Glutamatergic neuron (in vitro differentiated cells): ENCODE measurements at places on chromosomes 3 and 15. TPM values are rescaled to one million over a fixed set of nuclear protein-coding genes. Genes with fewer than 3 reads are reported as not detected.
A peak's percentile ranks its signal among the peaks of the same experiment; 100 is the strongest.

The SLC2A2 gene
- not detected for total RNA-seq

The TRMT10C gene
- total RNA-seq: 23.5 TPM

The MST1R gene
- total RNA-seq: 8.6 TPM

- H3K4me1 ChIP-seq: no peaks in the 10 kb centered on the region
- peaks cover 4% of the 10 kb centered on the region for H3K36me3 ChIP-seq
Observed at GRCh38 chr3:1294586-1294985, 201.8 kb downstream of the CNTN6 start.

DNA sequence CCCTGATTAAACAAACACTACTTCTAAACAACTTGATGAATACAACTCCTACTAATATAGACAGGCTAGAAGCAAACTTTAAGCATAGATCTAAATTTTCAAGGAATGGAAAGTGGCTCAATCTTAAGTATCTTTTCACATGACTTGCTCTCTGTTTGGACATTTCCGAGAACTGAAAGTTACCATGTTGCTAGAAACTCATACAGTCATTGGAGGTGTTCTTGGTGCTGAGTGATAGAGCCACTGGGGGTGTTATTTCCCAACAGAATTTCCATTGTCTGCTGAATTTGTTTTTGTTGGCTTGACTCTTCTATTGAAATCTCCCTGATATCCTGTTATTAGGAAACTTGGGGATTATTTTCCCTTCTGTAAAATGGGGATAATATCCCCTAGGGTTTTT lies 264.5 kb upstream of the RASGRP1 start:
- peaks cover 2% of the 10 kb centered on the region for H3K27me3 ChIP-seq
- H3K4me1 ChIP-seq: no peaks in the 10 kb centered on the region
- H3K27ac ChIP-seq: no peak overlapping the region
- peaks cover 6% of the 10 kb centered on the region for H3K36me3 ChIP-seq
- H3K4me3 ChIP-seq: no peak overlapping the region

DNA sequence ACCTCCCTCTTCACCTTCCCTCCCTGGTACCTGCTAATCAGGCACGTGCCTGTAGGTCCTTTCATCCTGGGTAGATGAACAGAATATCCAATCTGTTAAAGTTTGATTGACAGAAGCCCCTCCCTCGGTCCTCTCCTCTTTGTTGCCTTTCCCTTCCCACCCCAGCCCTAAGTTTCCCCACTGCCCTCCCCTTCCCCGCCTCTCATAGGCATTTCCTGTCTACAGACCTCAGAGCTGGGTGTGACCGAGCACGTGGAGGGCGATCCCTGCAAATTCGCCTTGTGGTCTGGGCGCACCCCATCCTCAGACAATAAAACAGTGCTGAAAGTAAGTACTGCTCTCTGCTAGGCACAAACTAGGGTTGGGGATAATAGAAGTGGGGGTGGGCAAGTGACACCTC lies 239.2 kb upstream of the UMPS start:
- H3K4me1 ChIP-seq: peaks cover 2% of the 10 kb centered on the region
- no peaks in the 10 kb centered on the region for H3K36me3 ChIP-seq

DNA sequence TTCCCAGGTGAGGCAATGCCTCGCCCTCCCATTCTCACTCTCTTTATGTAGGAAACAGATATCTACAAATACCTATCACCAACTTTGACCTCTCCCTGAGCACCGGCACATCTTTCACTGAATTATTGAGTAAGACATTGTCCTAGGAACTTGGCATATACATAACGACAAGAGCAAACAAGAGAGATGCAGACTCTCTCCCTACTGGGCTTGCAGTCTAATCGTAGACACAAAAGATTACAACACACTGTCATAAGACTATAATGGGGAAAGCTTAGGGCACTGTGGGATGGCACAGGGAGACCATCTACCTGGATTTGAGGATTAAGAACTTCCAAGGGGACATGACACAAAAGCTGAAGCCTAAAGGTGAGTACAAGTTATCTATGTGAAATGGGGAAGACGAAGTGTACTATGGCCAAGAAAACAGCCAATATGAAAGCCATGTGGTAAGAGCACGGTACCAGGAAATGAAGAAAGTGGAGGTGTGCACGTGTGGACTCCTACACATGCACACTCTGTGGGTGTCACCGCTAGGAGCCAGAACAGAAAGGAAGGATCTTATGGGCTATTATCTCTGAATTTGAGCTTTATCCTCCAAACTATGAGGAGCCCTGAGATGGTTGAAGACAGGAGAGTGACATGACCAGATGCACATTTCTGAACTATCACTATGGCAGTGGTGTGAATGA lies 218.8 kb upstream of the STRIT1 start:
- H3K27ac ChIP-seq: no peak overlapping the region
- DNase-seq: no peak
- no peaks in the 10 kb centered on the region for H3K27me3 ChIP-seq
- no peak overlapping the region for H3K4me3 ChIP-seq
- H3K36me3 ChIP-seq: no peaks in the 10 kb centered on the region
- no peaks in the 10 kb centered on the region for H3K4me1 ChIP-seq

DNA sequence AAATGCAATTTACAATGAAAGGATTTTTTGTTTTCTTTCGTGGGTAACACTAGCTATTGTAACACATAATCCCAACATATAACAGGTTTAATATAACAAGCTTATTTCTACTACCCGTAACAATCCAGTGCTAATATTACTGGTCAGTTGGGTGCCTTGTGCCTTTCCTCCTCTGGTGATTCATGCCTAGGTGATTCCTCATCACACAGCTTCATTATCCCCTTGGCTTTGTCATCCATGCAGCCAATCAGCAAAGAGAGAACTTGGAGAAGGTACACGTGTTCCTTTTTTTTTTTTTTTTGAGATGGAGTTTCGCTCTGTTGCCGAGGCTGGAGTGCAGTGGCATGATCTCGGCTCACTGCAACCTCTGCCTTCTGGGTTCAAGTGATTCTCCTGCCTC lies 30.7 kb downstream of the CHST14 start:
- H3K36me3 ChIP-seq: no peaks in the 10 kb centered on the region
- H3K27me3 ChIP-seq: no peaks in the 10 kb centered on the region
- no peak overlapping the region for H3K4me3 ChIP-seq
- no peak for DNase-seq
- no peaks in the 10 kb centered on the region for H3K4me1 ChIP-seq

GRCh38 chr3:55812394-55813013 lies 325.4 kb upstream of the WNT5A start:
- H3K4me1 ChIP-seq: no peaks in the 10 kb centered on the region
- no peak overlapping the region for H3K4me3 ChIP-seq
- no peak for DNase-seq
- no peaks in the 10 kb centered on the region for H3K27me3 ChIP-seq

GRCh38 chr15:40439960-40440742 lies 602 bp upstream of the BAHD1 start:
- H3K4me1 ChIP-seq: peaks cover 33% of the 10 kb centered on the region
- DNase-seq: peak; percentile 50
- H3K4me3 ChIP-seq: peak overlapping the region; percentile 97
- peak overlapping the region; percentile 91 for H3K27ac ChIP-seq
- no peaks in the 10 kb centered on the region for H3K36me3 ChIP-seq

DNA sequence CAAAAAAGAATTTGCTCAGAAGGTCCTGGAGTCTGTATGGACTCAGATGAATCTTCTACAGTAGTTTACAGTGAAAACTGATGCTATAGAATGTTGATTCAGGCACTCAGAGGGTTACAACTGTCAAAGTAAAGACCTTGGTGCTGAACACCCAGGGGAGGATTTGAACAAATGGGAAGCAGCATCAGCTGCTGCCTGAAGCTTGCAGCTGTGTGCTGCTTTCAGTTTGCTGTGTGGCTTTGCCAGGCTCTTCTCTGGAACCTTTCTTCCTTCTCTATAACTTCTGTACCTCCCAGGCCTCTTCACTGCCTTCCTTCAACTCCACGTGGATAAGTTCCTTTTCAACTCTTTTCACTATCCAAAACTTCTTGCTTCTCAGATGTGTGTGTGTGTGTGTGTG lies 214.2 kb downstream of the GRM7 start:
- peak; percentile 41 for DNase-seq
- no peak overlapping the region for H3K4me3 ChIP-seq
- H3K27ac ChIP-seq: no peak overlapping the region

GRCh38 chr3:40299721-40300335 lies 9.7 kb upstream of the EIF1B start:
- H3K27me3 ChIP-seq: no peaks in the 10 kb centered on the region
- H3K4me3 ChIP-seq: no peak overlapping the region
- no peaks in the 10 kb centered on the region for H3K36me3 ChIP-seq
- H3K27ac ChIP-seq: no peak overlapping the region
- H3K4me1 ChIP-seq: no peaks in the 10 kb centered on the region

DNA sequence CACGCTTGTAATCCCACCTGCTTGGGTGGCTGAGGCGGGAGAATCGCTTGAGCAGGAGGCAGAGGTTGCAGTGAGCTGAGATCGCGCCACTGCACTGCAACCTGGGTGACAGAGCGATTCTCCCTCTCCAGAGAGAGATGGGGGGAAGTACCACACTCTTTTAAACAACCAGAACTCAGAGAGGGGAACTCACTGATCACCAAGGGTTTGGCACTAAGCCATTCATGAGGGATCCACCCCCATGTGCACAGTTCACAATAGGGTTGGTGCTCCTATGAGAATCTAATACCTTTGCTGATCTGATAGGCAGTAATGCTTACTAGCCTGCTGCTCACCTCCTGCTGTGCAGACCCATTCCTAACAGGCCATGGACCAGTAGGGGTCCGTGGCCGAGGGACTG lies 51.6 kb downstream of the QTRT2 start:
- no peak for DNase-seq
- H3K4me1 ChIP-seq: no peaks in the 10 kb centered on the region
- H3K27me3 ChIP-seq: no peaks in the 10 kb centered on the region
- no peak overlapping the region for H3K4me3 ChIP-seq
- H3K27ac ChIP-seq: no peak overlapping the region

- no peak overlapping the region for H3K27ac ChIP-seq
- H3K27me3 ChIP-seq: no peaks in the 10 kb centered on the region
- H3K4me1 ChIP-seq: no peaks in the 10 kb centered on the region
- DNase-seq: peak; percentile 2
- H3K4me3 ChIP-seq: no peak overlapping the region
- H3K36me3 ChIP-seq: peaks cover 12% of the 10 kb centered on the region
Observed at GRCh38 chr15:25248583-25249235, 190.1 kb downstream of the UBE3A start.

DNA sequence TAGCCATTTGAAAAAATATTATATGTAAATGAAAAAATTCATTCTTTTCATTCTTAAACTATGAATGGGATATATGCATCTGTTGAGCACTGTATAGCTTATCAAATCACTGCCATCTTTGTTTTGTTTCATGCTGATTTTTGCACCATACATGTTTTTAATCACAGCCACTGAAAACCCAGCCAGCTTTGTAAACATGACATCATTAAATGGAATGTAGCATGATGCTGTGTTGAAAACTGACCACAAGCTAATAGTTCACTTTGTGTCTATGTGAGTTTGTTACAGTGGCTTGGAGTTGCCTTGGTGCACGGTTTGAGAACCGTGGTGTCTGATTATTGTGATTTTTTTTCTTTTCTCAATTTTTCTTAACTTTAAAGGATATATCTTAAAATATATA lies 75.7 kb downstream of the GMPS start:
- peaks cover under 1% of the 10 kb centered on the region for H3K4me1 ChIP-seq
- no peak overlapping the region for H3K4me3 ChIP-seq
- H3K36me3 ChIP-seq: no peaks in the 10 kb centered on the region
- DNase-seq: no peak
- no peak overlapping the region for H3K27ac ChIP-seq

DNA sequence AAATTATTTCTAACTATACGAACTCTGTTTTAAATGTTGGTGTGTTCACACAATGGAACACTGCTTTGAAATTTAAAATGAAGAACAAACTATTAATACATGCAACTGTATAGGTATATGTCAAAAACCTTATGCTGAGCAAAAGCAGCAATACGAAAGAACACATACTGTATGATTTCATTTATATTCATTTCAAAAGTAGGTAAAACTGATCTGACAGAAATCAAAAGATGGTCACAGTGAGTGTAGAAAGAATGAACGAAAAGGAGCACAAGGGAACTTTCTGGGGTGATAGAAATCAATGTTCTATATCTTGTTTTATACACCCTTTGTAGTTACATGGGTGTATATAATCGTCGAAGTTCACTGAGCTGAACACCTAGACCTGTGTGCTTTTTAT lies 12.6 kb downstream of the ATP8B4 start:
- no peaks in the 10 kb centered on the region for H3K36me3 ChIP-seq
- H3K27me3 ChIP-seq: no peaks in the 10 kb centered on the region
- H3K4me1 ChIP-seq: peaks cover 4% of the 10 kb centered on the region
- H3K27ac ChIP-seq: no peak overlapping the region
- no peak for DNase-seq
- no peak overlapping the region for H3K4me3 ChIP-seq

DNA sequence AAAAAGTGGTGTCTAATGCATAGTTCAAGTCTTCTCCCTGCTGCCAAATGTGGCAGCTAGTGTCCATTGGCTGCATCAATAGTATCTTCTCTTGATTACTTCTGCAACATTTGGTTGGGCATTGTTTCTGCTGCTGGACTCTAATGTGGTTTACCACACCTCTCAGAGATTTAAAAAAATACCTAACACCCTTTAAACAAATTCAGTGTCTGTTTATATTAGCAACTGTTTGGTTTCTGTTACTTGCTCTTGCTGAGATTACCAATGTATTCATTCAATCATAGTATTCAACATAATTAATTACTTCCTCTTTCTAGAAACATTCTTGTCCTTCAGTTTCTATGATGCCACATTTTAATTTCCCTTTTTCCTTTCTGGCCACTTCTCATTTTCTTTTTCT lies 20.3 kb upstream of the NECTIN3 start:
- H3K4me3 ChIP-seq: no peak overlapping the region
- no peaks in the 10 kb centered on the region for H3K4me1 ChIP-seq
- no peaks in the 10 kb centered on the region for H3K36me3 ChIP-seq
- H3K27me3 ChIP-seq: no peaks in the 10 kb centered on the region
- no peak overlapping the region for H3K27ac ChIP-seq

GRCh38 chr3:140553591-140553990 lies 124.3 kb upstream of the TRIM42 start:
- no peaks in the 10 kb centered on the region for H3K27me3 ChIP-seq
- peaks cover 2% of the 10 kb centered on the region for H3K4me1 ChIP-seq
- no peaks in the 10 kb centered on the region for H3K36me3 ChIP-seq
- H3K4me3 ChIP-seq: no peak overlapping the region

GRCh38 chr15:26872206-26872605 lies 5.3 kb downstream of the GABRA5 start:
- H3K36me3 ChIP-seq: no peaks in the 10 kb centered on the region
- H3K27ac ChIP-seq: no peak overlapping the region
- H3K4me1 ChIP-seq: peaks cover 3% of the 10 kb centered on the region
- DNase-seq: no peak

- H3K27me3 ChIP-seq: no peaks in the 10 kb centered on the region
- H3K4me1 ChIP-seq: peaks cover 17% of the 10 kb centered on the region
- no peak for DNase-seq
- H3K4me3 ChIP-seq: no peak overlapping the region
- H3K27ac ChIP-seq: no peak overlapping the region
Observed at GRCh38 chr3:139443186-139443585, 33.1 kb downstream of the RBP2 start.

- H3K4me1 ChIP-seq: no peaks in the 10 kb centered on the region
- DNase-seq: no peak
- H3K27me3 ChIP-seq: peaks cover 4% of the 10 kb centered on the region
- no peak overlapping the region for H3K27ac ChIP-seq
- H3K4me3 ChIP-seq: no peak overlapping the region
- no peaks in the 10 kb centered on the region for H3K36me3 ChIP-seq
Observed at GRCh38 chr3:43854916-43855315, 164.2 kb downstream of the ABHD5 start.
